ENCODE measurements at places on chromosomes 4 and X.

DNA sequence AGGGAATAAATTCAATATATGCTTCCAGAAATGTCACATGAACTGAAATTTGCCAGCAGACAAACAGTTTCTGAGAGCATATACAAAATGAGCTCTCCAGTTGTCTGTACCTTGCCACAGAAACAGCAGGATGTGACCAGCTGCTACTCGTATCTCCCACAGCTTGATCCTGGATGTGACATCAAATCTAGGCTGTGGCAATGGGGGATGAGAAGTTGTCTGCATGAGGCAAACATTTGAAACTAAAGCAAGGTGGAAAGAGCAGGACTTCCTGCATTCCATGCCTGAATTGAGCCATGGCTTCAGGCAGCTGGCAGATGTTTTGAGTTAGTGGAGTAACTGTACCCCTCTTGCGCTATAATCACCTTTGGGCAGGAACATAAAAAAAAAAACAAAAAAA is 1724.0 kb downstream of the RPA4 start:
- no peak for DNase-seq

DNA sequence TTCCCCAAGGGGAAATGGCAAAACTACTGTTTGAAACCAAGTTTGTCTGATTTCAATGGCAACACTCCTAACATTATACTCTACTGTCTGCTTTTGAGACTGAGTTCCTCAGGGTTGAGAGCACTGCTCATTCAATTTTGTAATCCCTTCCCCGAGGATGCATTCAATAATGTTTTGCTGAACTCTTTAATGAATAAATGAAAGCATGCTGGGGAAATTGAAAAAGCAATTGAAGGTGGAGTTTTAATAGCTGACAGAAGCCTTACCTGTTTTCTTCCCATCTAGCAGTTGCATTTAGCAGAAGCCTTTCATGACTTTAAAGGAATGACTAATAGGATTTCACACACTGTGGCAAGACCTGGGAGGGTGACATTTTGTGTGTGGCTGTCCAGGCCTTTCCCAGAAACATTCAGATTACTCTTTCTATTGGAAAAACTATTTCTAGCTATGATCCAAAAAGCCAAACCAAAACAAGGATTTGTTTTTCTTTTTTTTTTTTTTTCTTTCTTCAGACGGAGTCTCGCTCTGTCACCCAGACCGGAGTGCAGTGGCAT is 45.1 kb downstream of the DTHD1 start:
- no peak for DNase-seq

DNA sequence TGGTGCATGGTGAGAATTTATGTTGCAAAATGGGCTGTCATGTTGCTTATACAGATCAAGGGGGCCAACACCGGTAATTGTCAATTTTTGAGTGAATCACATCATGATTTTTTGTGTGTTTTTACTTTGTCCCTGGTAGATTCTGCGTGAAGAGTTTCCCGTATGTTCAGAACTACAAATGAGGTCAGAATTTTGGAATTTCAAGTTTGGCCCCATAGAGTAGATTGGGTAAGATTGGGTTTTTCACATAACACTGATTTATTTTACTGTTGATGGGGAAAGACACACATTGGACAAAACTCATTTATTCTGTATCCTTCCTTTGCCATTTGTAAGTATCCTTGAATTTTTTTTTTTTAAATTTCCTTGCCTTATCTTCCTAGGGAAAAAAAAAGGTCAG is 158.5 kb upstream of the MXRA5 start:
- no peak for DNase-seq

GRCh38 chrX:2492531-2493218 is 8.1 kb downstream of the DHRSX start:
- DNase-seq, result no peak

DNA sequence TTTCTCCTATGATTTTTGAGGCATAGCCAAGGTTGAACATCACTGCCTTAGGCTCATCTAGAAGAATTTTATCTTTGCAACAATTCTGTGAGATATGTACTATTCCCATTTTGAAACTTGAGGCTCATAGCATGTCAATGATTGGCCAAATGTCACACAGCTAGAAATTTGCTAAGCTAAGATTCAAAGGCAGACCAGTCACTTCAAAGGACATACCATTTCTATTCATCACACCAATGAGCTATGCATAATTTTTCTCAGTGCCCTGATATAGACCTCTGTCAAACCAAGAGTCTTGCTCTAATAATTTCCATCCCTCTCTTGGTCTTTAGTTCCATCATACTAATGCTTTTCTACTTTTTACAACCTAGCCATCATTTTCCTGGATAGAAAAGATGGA is 27.6 kb upstream of the SERTM2 start:
- DNase-seq, result no peak

DNA sequence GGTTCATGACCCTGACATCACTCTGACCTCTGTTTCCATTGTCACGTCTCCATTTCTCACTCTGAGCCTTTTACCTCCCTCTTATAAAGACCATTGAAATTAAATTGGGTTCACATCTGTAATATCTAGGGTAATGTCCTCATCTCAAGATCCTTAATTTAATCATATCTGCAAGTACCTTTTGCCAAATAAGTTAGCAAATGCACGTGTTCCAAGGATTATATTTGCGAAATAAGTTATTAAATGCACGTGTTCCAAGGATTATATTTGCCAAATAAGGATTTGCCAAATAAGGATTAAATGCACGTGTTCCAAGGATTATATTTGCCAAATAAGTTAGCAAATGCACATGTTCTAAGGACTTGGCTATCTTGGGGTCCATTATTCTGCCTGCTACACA is 938.0 kb downstream of the NLGN4X start:
- no peak for DNase-seq
